ENCODE measurements at places on chromosomes 1 and 21.

- DNase-seq, result peak; percentile 28
Observed at GRCh38 chr1:21594501-21594900, 74.7 kb downstream of the RAP1GAP start.

GRCh38 chr1:201358596-201358995, 18.9 kb downstream of the TNNT2 start:
- peak; percentile 42 for DNase-seq

DNA sequence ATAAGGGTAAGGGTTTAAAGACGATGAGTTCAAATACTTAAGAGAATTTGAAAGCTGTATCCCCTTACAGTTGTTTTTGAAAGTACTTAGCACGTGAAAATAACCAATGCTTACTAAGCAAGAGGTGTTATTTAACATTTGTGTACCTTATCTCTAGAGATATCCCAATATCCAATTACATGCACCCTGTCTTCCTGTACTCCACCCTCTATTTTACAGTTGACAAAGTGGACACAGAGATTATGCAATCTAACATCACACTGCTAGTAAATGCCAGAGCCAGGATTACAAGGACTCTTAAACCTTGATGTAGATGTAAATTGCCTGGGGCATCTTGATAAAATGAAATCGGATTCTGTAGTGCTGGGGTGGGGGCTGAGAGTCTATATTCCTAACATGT, 72.0 kb downstream of the GDAP2 start:
- no peak for DNase-seq

DNA sequence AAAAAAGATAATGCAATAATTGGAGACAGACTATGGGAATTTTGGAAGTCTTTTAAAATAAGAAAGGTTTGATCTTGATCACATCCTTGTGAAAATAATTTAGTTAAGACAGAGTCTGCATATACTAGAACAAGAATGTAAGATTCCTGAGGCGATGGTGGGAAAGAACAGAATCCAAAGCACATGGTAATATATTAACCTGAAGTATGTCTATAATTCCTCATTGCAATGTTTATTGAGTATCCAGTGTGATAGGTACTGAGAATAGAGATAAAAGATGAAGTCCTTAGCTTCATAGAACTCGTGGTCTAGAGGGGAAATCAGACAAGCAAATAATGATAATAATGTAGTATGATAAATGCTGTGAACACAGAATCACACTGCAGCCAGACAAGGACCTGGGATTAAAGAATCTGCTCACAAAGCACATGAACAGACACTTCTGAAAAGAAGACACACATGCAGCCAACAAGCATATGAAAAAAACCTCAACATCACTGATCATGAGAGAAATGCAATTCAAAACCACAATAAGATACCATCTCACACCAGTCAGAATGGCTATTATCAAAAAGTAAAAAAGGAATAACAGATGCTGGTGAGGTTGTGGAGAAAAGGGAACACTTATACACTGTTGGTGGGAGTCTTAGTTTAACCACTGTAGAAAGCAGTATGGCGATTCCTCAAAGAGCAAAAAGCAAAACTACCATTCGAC, 6.9 kb upstream of the ANGPTL3 start:
- DNase-seq, result peak; percentile 4

DNA sequence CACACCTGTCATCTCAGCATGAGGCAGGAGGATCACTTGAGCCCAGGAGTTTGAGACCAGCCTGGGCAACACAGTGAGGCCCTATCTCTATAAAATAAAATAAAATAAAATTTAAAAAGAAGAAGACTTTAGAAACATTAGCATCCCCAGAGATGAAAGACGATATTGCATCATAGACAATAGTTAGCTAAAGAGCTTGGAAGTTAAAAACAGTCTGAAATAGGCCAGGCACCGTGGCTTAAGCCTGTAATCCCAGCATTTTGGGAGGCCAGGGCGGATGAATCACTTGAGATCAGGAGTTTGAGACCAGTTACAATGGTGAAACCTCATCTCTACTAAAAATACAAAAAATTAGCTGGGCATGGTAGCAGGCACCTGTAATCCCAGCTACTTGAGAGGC, 59.3 kb downstream of the RIMS3 start:
- no peak for DNase-seq

- no peak for DNase-seq
Observed at GRCh38 chr21:43280949-43281633, 112.3 kb downstream of the CRYAA start.

All from astrocyte of the hippocampus (primary cell).